ENCODE measurements at places on chromosomes 11 and 22.

- DNase-seq: no peak
Observed at GRCh38 chr11:127066401-127067090, 66.0 kb upstream of the KIRREL3 start.

GRCh38 chr11:46119352-46120216 is 1.7 kb downstream of the PHF21A start:
- DNase-seq: no peak

DNA sequence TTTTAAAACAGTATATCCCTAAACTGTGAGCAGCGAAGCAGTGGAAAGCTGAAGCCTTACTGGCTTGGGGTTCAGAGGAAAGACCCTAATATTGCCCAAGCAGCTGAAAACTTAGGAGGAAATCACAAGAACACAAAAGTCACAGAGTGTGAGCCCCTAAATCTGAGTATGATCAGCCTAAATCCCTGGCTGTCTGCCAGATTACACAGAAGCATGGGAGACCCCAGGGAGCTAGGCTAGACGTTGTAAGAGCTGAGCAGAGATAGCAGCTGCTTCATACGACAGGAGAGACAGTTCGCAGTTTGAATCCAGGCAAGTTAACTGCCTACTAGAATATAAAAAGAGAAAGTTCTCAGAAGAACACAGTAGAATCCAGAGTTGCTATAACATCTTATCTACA is 81.2 kb downstream of the PACS1 start:
- no peak for DNase-seq

DNA sequence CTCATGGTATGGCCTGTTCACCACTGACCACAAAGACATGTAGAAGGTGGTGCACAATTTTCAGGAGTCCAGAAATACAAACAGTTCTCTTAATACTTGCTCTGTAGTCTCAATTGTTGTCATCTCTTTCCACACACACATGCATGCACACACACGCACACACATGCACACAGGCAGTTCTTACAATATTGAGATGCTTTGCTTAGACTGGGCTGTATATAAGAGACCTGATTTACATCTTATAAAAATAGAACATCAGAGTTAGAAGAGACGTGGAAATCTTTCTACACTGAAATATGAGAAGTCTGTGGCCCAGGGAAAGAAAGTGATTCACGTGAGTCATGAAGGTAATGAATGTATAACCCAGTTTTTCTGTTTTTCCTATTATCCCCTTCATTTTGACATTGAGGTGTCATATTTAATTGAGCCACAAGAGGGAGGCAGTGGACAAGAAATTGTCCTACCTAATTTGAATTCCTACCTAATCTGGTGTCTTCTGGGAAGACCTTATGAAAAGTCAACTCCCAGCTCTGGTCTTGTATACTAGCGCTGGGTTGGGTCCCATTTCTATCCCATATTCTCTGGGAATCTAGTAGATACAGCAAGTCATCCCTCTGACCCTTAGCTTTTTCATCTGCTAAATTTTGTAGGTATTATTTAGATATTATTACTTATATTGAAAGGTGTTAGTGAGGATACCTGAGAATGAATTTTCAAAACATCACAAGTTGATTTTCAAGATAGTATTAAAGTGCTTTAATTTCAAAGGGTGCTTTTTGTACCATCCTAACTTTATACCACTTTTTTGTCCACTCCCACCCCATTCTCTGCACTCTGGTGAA is 14.9 kb upstream of the MS4A4A start:
- DNase-seq: no peak

- DNase-seq: no peak
Observed at GRCh38 chr11:118679483-118679882, at the start of gene TREH. TREH (minus strand) TSS chr11:118679650; CDS start chr11:118679627, 23 bp downstream.

DNA sequence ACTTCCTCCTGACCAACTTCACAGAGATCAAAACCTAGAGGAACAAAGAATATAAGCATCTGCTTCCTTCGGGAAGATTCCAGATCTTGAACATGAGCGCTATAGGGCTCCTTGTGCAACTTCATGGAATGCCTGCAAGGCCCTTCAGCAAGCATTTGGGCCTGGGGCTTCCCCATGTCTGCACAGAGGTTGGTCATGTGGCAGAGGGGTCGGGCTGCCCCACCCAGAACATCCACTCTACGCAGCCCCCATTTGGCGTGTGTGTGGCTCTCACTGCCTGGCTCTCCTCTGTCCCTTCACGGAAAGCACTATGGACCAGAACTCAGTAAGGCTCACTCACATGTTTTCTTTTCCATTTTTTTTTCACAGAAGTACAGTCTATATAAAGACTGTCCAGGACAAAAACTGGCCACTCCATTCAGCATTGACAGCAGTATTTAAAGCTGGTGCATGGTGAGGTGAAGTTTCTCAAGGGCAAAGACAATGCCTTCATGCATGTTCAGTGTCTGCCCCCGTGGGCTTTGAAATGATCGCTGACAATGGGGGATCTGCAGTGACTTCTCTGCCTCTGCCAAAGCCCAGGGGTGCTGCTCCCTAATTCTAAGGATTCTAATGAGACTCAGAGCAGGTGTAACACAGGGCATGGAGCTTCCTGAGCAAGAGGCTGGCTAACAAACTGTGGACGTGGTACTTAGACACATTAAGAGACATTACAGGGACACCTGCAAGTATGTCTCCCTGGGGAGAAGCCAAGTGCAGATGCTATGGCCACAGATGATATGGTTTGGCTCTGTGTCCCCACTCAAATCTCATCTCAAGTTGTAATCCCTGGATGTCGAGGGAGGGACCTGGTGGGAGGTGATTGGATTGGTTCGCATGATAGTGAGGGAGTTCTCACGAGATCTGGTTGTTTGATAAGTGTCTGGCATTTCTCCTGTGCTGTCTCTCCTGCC is 66.5 kb upstream of the PITPNB start:
- no peak for DNase-seq
